ENCODE measurements at places on chromosomes 12 and 14. TPM values are rescaled to one million over a fixed set of nuclear protein-coding genes. Genes with fewer than 3 reads are reported as not detected.

Gene FAM186B
- total RNA-seq, result 0.51 TPM

Gene PTPN21
- 9.2 TPM for total RNA-seq

Gene OR6C74
- total RNA-seq, result not detected

Gene TIGAR
- 19.5 TPM for total RNA-seq

Gene SALL2
- 3.5 TPM for total RNA-seq

Data from fibroblast of lung (primary cell).